ENCODE measurements at places on chromosomes 6 and 20.

DNA sequence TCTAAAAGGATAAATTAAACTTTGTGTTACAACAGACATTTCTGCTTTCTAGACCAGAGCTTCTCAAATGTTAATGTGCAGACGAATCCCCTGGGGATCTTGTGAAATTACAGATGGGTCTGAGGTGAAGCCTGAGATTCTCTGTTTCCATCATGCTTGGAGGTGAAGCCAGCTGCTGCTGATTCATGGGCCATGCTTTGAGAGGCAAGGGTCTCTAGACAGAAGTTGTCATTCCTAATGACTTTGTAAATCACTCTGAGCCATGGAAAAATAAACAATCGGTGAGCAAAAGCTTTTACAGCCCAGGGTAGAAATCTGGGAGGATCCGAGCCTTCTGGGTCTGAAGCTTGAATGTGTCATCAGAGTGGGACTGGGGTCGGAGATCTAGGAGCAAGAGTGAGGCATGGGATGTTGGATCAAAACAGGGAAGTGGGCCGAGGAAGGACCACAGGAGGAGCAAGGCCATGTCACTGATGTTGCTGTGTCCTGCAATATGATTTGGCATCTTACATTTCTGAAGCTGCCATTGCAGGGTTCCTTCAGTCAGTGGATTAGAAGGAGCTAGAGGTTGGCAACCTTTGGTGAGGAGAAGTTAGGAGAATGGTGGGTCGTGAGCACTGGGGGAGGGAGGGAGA lies 77.3 kb downstream of the TRMT11 start:
- DNase-seq: no peak

DNA sequence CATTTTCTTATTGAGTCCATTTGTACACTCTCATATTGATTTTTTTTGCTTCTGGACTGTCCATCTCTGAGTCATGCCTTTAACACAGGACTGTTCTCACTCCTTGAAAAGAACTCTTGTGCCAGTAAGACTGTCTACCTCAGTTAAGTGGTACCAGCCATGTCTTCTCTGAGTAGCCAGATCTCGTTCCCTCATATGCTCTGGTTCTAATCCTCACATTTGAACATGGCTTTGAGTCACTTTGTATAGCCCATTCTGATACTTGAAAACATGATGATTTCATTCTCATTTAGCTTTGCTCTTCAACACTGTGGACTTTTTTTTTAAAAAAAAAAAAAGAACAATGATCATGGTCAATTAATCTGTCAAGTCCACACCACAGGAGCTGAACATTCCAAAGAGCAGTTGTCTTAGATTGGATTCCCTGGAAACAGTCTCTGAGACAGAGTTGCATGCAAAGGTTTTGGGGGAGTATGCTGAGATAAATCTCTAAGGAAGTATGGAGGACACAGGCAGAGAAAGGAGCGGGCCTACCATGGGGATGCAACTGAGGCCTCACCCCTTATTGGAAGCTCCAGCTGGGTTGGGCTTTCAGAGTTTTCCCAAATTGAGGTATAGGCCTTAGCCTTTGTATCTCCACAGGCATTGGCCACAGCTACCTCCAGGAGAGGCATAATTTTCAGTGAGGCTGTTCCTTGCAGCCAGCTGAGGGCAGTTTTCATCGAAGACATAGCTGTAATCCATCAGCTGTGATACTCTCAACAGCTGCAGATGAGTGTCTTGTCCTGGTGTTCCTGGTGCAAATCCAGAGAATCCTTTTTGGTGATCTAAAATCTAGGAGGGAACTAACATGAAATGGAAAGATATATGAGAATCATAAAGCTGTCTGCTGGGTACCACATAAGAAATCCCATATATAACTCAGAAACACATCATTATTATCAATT lies 6.0 kb upstream of the PTCHD4 start:
- no peak for DNase-seq

DNA sequence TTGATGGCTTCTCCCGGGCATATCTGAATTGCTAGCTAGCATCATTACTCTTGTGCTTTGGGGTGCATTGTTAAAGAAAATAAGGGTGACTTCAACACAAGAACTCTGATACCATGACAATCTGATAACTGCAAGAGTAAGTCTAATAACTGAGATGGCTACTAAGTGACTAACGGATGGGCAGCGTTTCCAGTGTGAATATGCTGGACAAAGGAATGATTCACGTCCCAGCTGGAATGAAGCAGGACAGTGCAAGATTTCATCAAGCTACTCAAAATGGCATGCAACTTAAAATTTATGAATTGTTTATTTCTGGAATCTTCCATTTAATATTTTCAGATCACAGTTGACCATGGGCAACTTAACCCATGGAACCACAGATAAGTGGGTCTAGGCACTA lies 31.7 kb downstream of the MOXD1 start:
- no peak for DNase-seq

DNA sequence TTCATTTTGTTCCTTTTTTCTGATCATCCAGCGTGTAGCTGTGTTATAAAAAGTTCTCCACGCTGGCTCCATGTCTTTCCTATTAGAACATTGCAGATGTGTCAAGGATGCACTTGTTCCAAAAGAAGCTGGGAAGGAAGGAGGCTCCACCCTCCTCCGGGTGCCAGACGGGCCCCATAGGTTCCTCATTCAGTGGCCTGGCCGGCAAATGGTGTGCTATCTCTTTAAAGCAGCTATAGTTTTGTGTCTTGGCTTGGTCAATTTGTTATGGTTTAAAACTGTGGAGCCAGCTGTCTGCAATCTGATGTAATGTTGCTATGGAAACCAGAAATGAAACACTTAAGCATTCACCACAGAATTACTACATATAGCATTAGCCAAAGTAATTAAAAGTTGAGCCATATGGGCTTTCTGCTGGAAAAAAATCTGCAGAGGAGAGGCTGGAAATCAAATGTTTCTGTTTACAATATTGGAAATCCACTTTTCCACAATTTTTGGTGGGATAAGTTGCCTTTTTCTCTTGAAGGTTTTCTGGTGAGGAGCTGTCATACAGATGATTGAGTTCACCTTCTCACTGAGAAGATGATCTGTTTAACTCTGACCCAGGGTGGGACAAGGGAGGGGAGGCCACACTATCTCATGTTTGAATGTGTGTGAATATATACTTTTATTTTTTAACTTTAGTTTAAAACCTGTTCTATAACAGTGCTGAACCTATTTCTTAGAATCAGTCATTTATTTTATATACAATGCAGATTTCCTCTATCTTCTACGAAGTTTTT lies 167.4 kb downstream of the SASH1 start:
- no peak for DNase-seq

DNA sequence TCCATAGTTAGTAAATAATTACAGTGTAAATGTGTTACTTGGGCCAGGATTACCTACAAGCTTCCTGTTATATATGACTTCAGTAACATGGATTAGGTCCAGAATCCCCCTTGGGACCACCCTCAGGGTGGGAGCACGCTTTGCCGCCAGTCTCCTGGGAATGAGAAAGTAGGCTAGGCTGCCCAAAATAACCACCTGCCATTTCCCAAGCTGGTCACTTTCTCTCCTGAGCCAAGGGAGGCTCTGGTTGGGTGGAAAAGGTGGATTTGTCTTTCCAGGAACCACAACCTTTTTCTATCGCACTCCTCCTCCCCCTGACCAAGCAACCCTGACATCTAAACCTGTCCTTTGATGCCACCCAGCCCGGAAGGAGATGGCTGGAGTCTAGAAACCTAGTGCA lies 9.6 kb upstream of the RIMS4 start:
- DNase-seq: no peak

DNA sequence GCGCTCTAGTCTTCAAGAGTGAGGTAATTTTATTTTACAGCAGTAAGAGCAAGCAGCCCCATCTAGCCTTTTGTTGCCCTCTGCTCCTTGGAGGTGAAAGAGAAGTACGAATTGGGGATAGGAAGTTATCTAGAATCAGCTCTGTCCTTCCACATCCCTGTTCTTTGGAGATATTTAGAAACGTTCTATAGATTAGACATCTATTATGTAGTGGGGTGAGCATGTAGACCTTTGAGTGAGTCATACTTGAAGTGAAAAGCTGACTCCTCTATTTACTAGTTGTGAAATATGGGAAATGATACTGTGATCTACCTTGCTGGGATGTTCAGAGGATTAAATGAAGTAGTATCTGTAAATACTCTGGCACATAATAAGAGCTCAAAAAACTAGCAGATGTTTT lies 36.0 kb upstream of the SLC35D3 start:
- no peak for DNase-seq
